ENCODE measurements at places on chromosomes 7 and 10.

DNA sequence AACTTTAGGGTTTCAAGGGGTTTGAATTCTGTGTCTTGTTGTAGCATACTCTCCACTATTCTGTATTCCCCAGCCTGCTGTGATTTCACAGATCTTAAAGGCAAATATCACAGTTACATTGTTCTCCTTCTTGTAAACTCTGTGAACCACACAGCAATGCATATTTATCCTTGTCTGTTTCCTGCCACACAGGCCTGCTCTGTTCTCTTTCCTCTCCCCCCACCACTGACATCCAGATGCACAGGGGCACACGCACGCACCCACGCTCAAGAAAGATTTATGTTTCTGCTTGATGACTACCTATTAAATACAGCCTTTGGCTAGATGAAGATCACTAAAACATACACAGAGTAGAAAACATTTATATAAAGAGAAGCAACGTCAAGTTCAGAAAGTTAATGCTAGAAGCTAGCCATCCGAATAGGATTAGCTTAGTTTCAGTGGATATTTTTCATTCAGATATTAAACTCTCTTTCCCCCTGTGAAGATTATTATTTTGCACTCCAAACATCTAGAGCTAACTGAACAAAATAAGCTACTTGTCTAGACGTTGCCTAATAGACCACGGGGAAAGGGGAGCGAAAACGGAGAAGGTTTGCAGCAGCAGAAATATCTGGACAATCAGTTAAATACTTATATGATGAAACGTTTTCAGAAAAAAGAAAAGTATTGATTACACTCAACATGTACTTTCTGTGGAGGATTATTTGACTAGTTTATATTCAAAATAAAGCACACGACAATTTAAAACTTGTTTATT lies 193.1 kb upstream of the SEMA3C start:
- DNase-seq = no peak

DNA sequence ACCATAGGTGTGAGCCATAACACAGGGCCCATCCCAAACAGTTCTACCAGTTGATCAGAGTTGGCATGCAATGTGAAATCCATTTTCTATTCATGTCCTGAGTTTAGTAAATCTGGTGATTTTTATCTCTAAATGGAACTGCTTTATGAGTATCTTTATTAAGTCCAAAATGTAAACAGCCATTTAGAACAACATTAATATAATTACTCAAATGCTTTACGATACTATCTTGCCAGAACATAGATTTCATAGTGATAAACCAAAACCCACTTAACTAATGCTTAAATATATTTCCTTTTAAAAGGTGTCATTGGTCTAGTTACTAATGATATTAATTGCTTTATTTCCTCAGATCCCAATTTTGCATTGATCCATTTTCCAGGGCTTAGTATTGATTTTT lies 80.7 kb downstream of the PLCE1 start:
- no peak for DNase-seq

DNA sequence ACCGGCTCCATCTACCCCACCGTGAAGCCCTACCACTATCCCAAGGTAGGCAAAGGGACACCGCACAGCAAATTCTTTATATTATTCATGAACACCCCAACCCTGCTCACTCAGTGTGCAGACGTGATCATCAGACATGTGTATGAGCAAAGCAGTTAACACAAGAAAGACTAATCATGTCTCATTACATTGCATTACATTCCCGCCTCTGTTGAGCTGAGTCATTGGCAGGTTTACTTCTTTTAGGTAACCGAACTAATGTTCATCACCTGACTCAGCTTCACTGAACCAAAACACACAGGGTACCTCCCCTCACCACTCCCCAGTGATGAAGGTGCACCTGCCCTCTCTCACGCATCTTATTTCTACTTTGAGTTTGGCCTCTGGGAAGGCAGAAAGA lies 233.4 kb downstream of the PAXIP1 start:
- DNase-seq = no peak

DNA sequence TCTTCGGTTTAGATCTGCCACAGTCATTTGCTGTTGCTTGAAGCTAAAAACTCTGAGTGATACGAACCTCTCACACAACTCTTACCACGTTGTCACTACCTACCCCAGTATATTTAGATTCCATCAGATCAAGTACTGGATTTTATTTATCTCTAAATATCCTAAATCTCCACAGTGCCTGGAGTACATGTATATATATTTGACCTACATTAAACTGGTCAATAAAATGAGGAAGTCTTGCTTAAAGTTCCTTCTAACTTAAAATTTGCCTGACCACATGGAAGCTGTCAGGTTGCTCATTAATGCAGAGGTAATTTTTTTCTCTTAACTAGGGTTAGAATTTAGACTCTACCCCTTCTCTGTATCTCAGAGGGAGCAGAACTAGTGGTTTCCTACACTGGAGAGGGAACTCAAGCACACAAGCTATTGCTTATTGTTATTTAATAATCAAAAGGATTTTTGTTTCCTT lies 3.1 kb upstream of the MACC1 start:
- DNase-seq = no peak

DNA sequence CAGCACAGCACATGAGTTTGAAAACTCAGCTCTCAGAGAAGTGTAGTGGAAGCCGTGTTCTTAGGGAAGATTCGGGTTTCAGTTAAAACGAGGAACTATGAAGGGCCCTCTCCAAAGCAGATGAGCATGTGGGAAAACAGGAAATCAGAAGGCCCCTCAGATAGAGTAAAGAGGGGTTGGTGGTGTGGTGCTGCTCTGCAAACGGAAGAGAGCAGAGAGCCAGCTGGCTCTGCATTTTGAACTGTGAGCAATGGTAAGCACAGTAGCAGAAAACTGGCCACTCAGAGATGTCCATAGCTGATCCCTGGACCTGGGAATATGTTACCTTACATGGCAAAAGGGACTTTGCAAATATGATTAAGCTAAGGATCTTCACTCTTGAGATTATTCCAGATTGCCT lies 27.9 kb upstream of the CUL1 start:
- DNase-seq = no peak

- peak; percentile 11 for DNase-seq
Measured at GRCh38 chr7:26891400-26892350, 27.3 kb upstream of the SKAP2 start.

DNA sequence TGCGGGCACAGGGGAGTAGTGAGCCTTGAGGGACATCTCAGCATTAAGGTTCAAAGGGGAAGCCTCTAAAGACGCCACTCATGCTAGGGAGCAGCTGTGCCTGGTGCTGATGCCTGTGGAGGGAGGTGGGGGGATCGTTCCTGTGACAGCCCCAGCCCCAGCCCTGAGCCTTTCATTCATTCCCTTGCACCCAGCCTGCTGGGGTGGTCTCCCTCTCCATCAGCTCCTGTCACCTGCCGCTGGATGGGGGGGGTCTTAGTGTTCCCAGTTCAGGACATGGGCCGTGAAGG lies 11.6 kb downstream of the ZNF316 start:
- no peak for DNase-seq

DNA sequence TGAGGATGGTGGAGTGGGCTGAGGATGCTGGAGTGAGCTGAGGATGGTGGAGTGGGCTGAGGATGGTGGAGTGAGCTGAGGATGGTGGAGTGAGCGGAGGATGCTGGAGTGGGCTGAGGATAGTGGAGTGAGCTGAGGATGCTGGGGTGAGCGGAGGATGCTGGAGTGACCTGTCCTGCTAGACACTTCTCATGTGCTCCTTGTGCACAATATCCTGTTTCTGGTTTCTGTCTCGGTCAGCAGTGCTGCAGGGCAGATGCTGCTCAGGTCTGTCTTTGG lies 29.2 kb downstream of the ANXA8 start:
- no peak for DNase-seq

DNA sequence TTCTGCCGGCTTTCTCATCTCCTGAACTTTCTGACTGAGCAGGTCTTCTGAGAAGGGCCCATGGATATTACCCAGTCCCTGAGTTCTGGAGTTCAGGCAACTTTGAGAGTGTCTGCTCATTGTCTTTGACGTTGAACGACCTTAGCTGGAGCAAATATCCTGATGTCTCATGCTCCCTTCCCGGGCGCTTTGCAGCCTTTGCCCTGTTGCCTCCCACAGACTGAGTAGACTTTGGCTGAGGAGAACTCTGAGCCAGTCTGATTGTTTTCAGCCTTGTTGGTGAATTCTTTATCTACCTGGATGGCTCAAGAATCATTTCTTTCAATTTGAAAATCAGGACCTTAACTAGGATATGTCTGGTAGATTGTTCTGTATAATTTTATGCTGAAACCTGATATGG lies 353.7 kb downstream of the GLRX3 start:
- no peak for DNase-seq

DNA sequence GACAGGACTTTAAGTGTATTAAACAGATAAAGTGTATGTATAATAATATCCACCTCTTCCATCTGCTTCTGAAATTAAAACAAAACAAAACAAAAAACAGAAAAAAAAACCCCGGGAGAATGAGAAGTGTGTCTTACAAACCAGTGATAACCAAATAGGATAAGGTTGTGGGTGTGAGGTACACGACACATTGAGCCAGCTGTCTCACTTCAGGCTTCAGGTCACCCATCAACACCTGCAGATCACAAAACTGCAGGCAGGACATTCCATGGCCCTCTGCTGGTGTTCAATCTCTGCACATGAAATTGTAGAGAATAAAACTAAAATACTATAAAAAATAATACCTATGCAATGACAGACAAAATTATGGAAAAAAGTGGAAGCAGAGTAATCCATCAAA lies 339.9 kb downstream of the SFMBT2 start:
- DNase-seq = no peak

GRCh38 chr7:113159746-113160339 lies 41.5 kb upstream of the SMIM30 start:
- DNase-seq = no peak
